ENCODE measurements at places on chromosomes 3 and 15.

GRCh38 chr3:195839260-195840010, 27.7 kb upstream of the MUC4 start:
- H3K27ac ChIP-seq, result no peak overlapping the region
- H3K4me3 ChIP-seq, result no peak overlapping the region
- no peaks in the 10 kb centered on the region for H3K4me1 ChIP-seq
- no peak for DNase-seq
- H3K36me3 ChIP-seq, result no peaks in the 10 kb centered on the region

- H3K27me3 ChIP-seq, result no peaks in the 10 kb centered on the region
- peaks cover 27% of the 10 kb centered on the region for H3K36me3 ChIP-seq
- no peak for DNase-seq
- H3K4me1 ChIP-seq, result peaks cover 9% of the 10 kb centered on the region
- no peak overlapping the region for H3K4me3 ChIP-seq
Observed at GRCh38 chr3:37064747-37065146, 71.4 kb downstream of the MLH1 start.

DNA sequence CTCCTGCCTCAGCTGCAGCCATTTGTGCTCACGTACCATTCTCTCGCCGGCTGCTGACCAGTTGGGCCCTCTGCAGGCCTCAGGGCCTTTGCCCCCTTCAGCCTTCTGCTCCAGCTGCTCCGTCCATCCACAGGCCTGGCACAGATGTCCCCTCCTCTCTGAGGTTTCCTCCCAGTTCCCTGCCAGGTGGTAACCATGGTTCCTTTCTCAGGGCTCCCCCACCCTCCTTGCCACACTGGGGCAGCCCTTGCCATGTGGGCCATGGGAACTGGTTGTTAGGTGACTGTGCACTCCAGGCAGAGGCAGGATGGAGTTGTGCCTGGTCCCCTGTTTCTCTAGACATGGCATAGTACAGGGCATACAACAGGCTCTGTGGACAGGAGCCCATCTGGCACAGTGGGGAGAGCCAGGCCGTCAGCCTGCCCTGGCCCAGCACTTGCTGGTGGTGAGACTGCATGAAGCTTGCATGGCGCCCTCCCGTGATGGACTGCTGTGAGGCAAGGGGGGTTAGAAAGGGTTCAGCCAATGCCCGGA, 148.9 kb downstream of the DNAJB8 start:
- H3K4me1 ChIP-seq, result peaks cover 28% of the 10 kb centered on the region
- no peak for DNase-seq
- peak overlapping the region; percentile 84 for H3K27ac ChIP-seq
- H3K4me3 ChIP-seq, result no peak overlapping the region

DNA sequence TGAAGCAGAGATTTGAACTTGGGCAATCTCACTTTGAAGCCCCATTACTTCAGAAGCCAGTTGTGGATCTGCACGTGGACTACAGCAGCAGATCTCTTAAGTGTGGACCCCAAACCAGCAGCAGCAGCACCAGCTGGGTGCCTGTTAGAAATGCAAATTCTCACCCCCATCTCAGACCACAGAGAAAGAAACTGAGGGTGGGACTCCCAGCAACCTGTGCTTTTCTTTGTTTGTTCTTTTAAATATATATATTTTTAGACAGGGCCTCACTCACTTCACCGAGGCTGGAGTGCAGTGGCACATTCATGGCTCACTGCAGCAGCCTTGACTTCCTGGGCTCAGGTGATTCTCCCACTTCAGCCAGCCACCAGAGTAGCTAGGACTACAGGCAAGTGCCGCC, 53.2 kb downstream of the SLTM start:
- no peaks in the 10 kb centered on the region for H3K27me3 ChIP-seq
- DNase-seq, result no peak
- no peak overlapping the region for H3K4me3 ChIP-seq
- peaks cover 2% of the 10 kb centered on the region for H3K4me1 ChIP-seq
- H3K36me3 ChIP-seq, result peaks cover 71% of the 10 kb centered on the region

- peaks cover 35% of the 10 kb centered on the region for H3K36me3 ChIP-seq
- DNase-seq, result no peak
- H3K27me3 ChIP-seq, result no peaks in the 10 kb centered on the region
- no peak overlapping the region for H3K4me3 ChIP-seq
- H3K27ac ChIP-seq, result no peak overlapping the region
Observed at GRCh38 chr15:34364041-34364440, 3.0 kb downstream of the LPCAT4 start.

DNA sequence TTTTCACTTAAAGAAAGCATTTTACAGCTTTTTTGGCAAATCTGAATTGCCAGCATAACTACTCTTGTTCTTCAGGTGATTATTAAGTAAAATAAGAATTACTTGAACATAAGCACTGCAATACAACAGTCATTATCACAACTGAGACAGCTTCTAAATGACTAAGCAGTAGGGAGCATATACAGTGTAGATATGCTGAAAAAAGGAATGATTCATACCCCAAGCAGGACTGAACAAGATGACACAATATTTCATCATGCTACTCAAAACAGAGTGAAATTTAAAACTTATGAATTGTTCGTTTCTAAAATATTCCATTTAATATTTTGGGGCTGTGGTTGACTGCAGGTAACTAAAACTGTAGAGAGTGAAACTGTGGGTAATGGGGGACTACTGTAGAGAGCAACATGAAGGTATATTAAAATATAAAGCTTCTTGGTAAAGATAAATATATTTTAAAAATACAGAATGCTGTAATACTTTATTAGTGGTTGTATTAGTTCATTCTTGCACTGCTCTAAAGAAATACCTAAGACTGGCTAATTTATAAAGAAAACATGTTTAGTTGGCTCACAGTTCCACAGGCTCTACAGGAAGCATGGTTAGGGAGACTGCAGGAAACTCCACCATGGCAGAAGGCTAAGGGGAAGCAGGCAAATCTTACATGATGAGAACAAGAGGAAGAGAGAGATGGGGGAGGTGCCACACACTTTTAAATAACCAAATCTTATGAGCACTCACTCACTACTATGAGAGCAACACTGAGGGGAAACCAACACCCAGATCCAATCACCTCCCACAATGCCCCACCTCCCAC, 84.8 kb downstream of the DCLK3 start:
- no peaks in the 10 kb centered on the region for H3K4me1 ChIP-seq
- H3K4me3 ChIP-seq, result no peak overlapping the region
- no peak for DNase-seq
- H3K36me3 ChIP-seq, result no peaks in the 10 kb centered on the region
- peaks cover 2% of the 10 kb centered on the region for H3K27me3 ChIP-seq
- H3K27ac ChIP-seq, result no peak overlapping the region

DNA sequence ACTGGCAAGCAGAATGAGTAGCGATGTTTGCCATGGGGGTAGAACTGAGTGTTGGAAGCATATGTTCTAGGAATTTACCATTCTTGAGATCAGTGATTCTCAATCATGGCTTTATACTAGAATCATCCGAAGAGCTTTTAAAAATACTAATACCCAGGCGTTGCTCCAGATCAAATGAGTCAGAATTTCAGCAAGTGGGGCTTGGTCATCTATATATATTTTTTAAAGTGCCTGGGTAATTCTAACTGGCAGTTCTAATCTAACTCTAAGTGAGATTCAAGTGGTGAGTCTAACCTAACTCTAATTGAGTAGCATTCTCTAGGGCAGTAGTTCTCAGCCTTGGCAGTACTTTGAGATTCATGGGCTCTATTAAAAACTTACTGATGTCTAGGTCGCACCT, 20.8 kb downstream of the TM4SF1 start:
- H3K36me3 ChIP-seq, result no peaks in the 10 kb centered on the region
- no peaks in the 10 kb centered on the region for H3K4me1 ChIP-seq
- peaks cover 26% of the 10 kb centered on the region for H3K27me3 ChIP-seq
- no peak overlapping the region for H3K27ac ChIP-seq

DNA sequence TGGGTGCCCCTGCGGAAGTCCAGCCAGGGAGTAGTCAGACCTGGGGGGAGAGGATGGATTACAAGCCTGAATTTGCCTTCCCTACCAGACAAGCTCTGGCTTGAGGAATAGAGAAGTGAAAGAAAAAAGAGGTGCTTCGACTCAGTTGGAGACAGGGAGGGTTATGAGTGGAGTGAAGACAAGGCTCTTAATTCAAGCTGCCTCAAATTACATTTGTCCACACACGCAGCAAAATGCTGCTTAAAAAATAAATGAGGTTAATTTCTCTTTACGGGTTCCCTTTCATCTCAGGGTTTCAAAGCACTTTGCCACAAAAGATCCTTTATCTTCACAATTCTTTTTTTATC, 49.0 kb upstream of the SLC4A7 start:
- DNase-seq, result no peak
- peaks cover 3% of the 10 kb centered on the region for H3K36me3 ChIP-seq

GRCh38 chr3:184652465-184652864, 59.4 kb downstream of the MAGEF1 start:
- no peaks in the 10 kb centered on the region for H3K36me3 ChIP-seq
- no peak overlapping the region for H3K27ac ChIP-seq
- DNase-seq, result no peak
- no peak overlapping the region for H3K4me3 ChIP-seq
- peaks cover 6% of the 10 kb centered on the region for H3K27me3 ChIP-seq

DNA sequence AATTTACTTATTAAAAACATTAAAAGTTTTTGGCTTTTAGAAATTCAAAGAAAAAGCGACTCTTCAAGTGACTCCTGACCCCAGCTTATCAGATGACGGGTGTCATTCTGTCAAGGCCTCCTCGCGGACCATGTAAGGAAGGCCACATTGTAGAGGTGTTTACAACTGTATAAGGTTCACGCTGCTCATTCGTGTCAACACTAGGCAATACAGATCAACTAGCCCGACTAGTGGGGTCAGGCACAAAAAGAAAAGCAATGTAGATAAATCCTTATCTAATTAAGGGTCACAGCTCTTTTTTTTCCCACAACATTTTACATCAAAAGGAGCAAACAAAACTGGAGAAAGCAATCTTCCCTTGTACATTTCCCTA, 207.5 kb upstream of the NR2F2 start:
- no peak for DNase-seq
- H3K4me1 ChIP-seq, result no peaks in the 10 kb centered on the region
- H3K27ac ChIP-seq, result no peak overlapping the region
- H3K27me3 ChIP-seq, result no peaks in the 10 kb centered on the region

GRCh38 chr3:44511238-44511566, 33.7 kb upstream of the ZNF445 start:
- no peak for DNase-seq
- peak overlapping the region; percentile 97 for H3K4me3 ChIP-seq
- H3K36me3 ChIP-seq, result peaks cover 18% of the 10 kb centered on the region
- peak overlapping the region; percentile 92 for H3K27ac ChIP-seq

DNA sequence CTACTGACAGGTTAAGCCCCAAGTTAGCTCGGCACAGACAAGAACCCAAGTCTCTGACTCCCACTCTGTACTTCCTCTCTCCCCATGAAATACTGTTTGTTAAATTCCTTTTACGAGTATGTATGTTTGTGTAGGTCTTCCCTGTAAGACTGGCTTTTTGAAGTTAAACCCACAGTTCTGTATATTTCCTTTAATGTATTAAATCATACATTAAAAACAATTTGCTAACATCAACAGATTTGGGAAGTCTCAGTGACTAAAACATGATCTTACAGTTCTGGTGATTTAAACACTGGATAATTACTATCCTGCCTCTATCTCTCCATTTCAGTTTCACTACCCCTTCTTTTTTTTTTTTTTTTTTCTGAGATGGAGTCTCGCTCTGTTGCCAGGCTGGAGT, 4.4 kb downstream of the CMTM6 start:
- peaks cover 49% of the 10 kb centered on the region for H3K4me1 ChIP-seq
- no peak overlapping the region for H3K4me3 ChIP-seq
- H3K36me3 ChIP-seq, result peaks cover 24% of the 10 kb centered on the region
- no peaks in the 10 kb centered on the region for H3K27me3 ChIP-seq
- DNase-seq, result no peak

DNA sequence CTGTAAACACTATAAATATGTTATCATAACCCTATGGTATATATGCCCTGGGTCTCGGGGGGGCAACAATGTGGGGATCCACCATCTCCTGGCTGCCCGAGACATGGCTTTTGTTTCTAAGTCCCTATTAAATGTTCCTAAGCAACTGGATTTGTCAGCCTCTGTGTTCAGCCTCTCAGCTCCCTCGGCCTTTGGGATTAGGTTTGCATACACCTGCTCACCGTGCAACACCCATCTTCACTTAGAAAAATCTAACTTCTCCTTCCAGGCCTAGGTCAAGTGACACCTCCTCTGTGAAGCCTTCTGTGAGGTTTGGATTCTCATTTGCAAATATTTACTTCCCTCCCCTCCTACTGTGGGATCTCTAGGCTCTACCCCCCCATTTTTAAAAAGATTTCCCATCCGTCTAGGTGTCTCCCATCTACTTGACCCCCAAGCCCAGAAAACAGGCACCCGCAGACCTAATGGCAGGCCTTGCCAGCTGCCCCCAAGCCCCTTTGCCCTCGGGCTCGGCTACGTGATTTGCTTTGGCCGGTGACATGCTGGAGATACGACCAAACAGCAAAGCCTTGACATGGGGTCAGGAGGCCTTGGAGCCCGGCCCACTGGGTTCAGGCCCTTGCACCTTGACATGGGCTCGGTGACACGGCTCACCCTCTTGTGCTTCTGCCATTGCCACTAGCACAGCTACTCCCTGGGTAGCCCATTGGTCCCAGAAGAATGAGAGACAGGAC, 66.0 kb upstream of the BLM start:
- H3K27ac ChIP-seq, result no peak overlapping the region
- peaks cover 4% of the 10 kb centered on the region for H3K27me3 ChIP-seq
- H3K36me3 ChIP-seq, result peaks cover 2% of the 10 kb centered on the region
- peaks cover 57% of the 10 kb centered on the region for H3K4me1 ChIP-seq
- no peak overlapping the region for H3K4me3 ChIP-seq

DNA sequence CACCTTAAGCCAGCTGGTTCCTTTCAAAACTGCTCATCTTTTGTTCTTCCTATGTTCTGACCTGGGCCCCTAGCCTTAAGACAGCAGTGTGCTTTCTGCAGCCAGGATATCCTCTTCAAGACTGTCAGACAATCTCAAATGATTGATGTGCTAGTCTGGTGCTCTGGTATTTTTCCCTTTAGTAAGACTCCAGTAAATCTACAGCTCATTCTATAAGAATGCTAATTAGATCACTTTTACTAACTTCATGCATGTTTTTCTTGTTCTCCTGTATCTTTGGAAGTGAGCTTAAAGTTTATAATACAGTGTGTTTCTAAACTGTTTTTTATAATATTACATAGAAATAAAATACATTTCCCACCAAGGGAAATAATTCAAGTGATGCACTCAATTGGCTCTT, 220.9 kb upstream of the NANOGP8 start:
- no peaks in the 10 kb centered on the region for H3K36me3 ChIP-seq
- H3K27ac ChIP-seq, result no peak overlapping the region
- no peaks in the 10 kb centered on the region for H3K4me1 ChIP-seq
- DNase-seq, result no peak

- H3K36me3 ChIP-seq, result peaks cover 28% of the 10 kb centered on the region
- H3K4me3 ChIP-seq, result no peak overlapping the region
- no peak for DNase-seq
- H3K4me1 ChIP-seq, result peaks cover 7% of the 10 kb centered on the region
Observed at GRCh38 chr3:171388527-171388926, 71.7 kb downstream of the TNIK start.

DNA sequence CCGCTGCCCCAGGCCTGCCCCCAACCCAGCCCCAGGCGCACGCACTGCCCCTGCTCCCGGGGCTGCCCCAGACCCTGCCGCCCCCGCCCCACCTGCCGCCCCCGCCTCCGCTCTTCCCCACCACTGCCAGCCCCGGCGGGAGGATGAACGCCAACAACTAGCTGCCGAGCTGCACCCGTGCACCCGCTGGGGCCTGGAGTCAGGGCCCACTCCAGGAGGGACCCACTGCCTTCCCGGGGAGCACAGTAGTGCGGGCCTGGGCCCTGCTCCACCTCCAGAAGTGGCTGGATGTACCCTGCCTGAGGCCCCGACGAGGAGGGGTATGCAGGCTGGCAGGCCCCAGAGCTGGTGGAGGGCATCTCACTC, 10.9 kb downstream of the ZBTB47 start:
- no peak for DNase-seq
- no peaks in the 10 kb centered on the region for H3K4me1 ChIP-seq
- H3K27ac ChIP-seq, result no peak overlapping the region
- no peaks in the 10 kb centered on the region for H3K27me3 ChIP-seq
- H3K36me3 ChIP-seq, result no peaks in the 10 kb centered on the region
- H3K4me3 ChIP-seq, result no peak overlapping the region

Measured in activated CD4-positive, alpha-beta T cell treated with anti-CD3 and anti-CD28 coated beads, Interleukin-2, amount 10 ng/mL, durations not matched to agents 7 days and 5 days (primary cell).